ENCODE measurements at places on chromosomes 13 and 19. TPM values are rescaled to one million over a fixed set of nuclear protein-coding genes. Genes with fewer than 3 reads are reported as not detected.
A peak's percentile ranks its signal among the peaks of the same experiment; 100 is the strongest.

DNA sequence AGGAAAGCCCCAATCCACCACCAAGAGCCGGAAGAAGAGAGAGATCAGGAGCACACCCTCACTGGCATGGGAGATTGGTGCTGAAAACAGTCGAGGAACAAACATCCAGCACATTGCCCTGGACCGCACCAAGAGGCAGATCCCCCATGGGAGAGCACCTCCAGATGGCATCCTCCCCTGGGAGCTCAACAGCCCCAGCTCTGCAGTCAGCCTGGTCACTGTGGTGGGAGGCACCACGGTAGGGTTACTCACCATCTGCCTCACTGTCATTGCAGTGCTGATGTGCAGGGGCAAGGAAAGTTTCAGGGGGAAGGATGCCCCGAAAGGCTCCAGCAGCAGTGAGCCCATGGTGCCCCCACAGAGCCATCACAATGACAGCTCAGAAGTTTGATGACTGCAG lies 110.2 kb downstream of the STOML3 start:
- DNase-seq, result no peak

DNA sequence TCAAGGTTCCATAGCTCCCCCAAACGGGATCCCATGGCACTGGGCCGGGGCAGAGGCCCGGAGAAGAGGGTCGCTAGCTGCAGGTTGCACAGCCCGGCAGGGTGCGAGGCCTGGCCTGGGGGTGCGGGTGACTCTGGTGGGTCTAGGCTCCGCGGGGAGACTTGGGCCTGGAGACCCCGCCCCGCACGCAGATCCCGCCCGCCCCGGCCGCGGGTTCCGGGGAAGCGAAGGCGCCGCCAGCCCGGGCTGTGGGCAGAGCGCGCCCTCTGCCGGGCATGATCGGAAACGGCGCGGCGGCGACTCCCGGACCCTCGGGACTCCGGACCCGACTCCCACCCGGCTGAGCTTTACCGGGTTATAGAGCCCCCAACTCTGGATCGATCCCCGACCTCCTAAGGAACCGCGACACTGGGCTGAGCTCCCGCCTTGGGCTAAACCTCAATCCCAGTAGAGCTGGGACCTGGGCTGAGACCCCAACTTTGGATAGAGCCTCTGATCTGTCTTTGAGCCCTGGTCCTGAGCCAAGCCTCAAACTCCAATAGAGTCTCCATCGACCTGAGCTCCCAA lies 3.1 kb upstream of the TNFAIP8L1 start:
- peak; percentile 81 for DNase-seq

- no peak for DNase-seq
These were observed 599 bp downstream of the SNRNP70 start for GRCh38 chr19:49085868-49086232.

GRCh38 chr19:55669418-55670279 lies 5.4 kb upstream of the EPN1 start:
- no peak for DNase-seq

GRCh38 chr19:19209372-19209771 lies 2.4 kb upstream of the NCAN start:
- DNase-seq, result no peak

DNA sequence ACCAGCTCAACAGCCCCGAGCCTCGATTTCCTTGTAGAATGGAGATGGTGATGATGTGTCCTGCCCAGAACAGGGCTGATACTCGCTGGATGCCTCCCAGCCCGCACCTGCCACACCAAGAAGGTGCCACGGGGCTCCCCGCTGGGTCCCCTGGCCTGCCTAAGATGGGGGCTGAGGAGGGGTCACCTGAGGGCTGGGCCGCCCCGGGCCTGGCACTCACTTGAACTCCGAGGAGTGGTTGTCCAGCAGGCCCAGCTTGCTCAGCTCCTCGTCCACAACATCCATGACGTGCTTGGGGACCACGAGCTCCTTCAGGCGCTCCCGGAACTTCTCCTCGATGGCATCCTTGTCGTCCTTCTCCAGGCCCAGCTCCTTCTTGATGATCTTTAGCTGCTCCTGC lies 14.4 kb downstream of the LONP1 start:
- no peak for DNase-seq

DNA sequence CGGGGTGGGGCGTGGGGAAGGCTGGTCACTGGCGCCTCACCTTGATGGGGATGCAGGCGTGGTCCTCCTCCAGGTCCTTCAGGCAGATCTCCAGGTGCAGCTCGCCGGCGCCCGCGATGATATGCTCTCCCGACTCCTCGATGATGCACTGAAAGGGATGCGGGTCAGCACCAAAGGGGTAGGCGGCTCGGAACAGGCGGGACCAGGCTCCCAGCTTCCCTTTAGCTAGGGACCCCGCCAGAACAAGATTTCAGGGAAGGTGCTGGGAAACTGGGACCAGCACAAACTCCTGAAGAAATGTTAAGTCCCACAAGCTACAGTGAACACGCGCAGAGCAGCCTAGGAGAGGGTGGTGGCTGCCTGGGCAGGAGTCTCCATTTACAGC lies 6.0 kb downstream of the EEF2 start:
- DNase-seq, result no peak

The TEX29 gene
- 0.44 TPM for total RNA-seq
